Fibroblast of upper back skin (primary cell): ENCODE measurements at places on chromosomes 2 and 18.

DNA sequence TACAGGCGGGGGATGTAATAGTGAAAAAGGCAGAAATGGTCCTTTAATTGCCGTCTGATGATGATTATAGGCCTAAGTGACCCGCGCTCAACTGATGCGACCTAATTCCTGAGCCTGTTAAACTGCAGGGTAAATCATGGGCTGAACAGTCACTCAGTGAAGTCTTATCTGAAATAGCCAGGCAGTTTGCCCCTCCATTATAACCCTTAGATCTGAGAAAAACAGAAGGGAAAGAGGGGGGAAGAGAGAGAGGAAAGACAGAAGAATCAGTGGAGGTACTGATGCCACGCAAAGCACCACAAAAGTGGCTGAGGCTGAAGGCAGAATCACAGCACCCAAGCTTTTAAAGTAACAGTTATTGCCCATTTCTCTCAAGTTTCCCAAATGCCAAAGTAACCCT is 73.1 kb upstream of the DNMT3A start:
- no peak for DNase-seq

DNA sequence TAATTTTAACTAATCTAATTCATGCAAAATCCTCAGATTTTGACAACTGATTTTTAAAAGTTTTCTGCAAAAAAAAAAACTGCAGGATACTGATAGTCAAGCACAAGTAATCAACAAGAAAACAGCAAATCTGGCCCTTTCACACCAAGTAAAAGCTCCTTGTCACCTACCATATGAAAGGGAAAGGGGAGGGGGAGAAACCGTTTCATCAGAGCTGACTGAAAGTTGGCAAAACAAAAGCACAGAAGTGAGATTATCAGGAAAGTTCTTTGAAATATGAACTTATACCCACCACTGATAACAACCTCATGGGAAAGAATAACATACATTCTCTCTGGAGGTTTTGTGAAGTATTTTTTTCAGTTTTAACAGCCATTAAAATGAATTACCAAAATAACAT is 38.7 kb downstream of the ZNF521 start:
- no peak for DNase-seq

GRCh38 chr2:201618744-201619662 is 24.3 kb downstream of the TMEM237 start:
- peak; percentile 81 for DNase-seq

GRCh38 chr18:52636536-52636935 is 296.5 kb downstream of the DCC start:
- no peak for DNase-seq

DNA sequence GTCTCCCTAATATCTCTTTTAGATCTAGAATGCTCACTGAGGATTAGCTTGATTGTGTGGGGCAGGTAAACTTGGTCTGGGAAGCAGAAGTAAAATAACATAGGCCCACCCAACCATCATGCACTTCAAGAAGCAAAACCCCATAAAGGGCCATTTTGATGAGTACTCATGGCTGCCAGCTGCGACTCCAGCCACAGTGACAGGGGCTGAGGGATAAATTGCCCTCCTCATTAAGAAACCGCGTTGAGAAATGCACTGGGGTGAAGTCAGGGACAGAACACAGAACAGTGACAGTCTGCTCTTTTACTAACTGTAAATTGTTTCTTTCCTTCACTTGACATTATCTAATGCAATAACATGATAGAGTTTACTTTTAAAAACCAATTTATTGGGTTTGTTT is 60.2 kb downstream of the RND3 start:
- no peak for DNase-seq

- no peak for DNase-seq
These were observed 18.4 kb upstream of the CNDP2 start for GRCh38 chr18:74477771-74478170.

DNA sequence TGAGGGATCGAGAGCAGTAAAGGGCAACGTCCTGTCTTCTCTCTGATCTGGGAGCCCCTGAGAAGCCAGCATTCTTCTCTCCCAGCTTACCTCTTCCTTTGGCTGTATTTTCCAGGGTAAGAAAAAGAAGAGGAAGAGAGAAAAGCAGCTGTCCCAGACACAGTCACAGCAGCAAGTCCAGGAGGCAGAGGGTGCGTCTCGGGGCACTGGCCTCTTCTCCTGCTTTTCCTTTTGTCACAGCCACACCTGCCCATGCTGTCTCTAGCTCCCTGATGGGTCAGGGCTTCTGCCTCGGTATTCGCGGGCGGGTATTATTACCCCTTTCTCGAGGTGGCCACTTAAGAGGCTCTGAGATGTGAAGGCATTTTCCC is 20.3 kb downstream of the TGOLN2 start:
- DNase-seq: no peak

- peak; percentile 58 for DNase-seq
These were observed 428.6 kb upstream of the FSHR start for GRCh38 chr2:49582946-49583345.

- no peak for DNase-seq
These were observed 103.8 kb upstream of the CDC42EP3 start for GRCh38 chr2:37774976-37775907.

DNA sequence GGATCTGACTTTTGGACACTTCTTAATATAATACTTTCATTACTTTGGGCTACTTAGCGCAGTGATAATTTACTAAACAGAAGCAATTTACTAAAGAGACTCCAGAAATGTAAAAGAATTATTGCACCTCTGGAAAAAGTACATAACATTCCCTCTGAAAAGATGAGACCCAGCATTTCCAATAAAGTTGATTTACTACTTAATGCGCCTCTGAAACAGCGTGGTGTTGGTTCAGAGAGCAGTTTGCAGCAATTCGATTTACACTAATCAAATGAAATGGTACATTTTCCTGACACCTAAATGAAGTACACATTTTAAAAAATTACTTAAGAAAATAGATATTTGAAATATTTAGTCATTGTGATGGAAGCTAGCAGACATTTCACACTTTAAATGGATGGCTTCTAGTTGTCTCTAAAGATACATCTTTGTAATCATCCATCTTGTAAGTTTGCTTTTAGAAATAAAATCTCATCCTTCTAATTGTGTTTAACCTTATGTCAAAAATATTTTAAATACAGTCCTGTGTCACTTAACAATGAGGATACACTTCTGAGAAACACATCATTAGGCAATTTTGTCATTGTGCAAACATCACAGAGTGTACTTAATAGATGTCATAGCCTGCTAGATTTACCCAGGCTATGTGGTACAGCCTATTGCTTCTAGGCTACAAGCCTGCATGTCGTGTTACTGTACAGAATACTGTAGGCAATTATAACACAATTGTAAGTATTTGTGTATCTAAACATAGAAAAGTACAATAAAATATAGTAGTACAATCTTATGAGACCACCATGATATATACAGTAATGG is 284.6 kb upstream of the UBE2E3 start:
- DNase-seq: no peak

DNA sequence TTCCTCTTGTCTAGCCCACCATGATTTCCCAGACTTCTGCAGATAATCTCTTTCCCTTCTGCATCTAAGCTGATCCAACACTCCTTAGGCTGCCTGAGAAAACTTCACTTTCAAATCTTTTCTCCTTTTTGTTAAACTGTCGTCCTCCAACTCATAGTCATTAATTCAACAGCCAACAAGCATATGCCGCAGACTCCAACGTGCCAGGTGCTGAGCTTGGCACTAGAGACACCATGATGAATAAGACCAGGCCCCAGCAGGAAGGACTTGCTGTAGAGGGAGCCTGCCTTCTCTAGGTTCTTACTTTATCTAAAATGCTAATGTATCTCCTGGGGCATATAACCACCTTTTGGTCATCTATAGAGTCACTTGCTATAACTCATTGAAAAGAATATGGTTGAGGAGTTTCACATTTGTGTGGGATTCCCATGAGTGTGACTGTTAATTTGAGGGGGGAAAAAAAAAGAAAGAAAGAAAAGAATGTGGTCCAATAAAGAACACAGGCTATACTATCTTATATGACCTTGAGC is 51.0 kb downstream of the ANKRD44 start:
- no peak for DNase-seq
